Caki2 (cell line): ENCODE measurements at places on chromosomes 1 and 21. TPM values are rescaled to one million over a fixed set of nuclear protein-coding genes. Genes with fewer than 3 reads are reported as not detected.
A peak's percentile ranks its signal among the peaks of the same experiment; 100 is the strongest.

DNA sequence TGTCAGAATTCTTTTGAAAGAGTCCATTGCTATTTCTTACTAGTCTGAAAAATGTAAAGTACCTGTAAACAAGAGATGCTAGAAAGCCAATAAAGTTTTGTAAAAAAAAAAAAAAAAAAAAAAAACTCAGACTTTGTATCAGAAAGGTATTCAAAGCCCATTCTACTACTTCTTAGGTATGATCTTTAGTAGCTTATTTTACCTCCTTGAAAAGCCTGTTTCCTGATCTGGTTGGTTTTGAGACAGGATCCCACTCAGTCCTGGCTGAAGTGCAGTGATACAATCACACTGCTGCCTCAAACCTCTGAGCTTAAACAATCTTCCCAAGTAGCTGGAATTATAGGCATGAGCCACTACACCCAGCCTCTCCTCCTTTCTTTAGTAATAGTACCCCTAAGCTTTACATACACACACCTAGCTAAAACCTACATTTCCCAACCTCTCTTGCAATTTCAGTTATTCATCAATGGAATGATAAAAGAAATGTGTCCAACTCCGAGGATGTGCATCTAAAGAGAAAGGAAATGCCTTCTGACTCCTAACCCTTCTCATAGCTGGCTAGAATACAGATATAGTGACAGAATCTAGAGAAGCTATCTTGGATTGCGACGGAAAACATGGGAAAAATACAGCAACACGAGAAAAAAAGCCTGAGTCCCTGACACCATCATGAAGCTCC lies 30.6 kb downstream of the EPS15 start:
- DNase-seq = no peak

GRCh38 chr1:217484871-217485270 lies 146.0 kb downstream of the GPATCH2 start:
- no peak for DNase-seq

GRCh38 chr1:212396638-212397037 lies 18.0 kb downstream of the PACC1 start:
- DNase-seq = peak; percentile 26

GRCh38 chr1:82901561-82901960 lies 1097.4 kb downstream of the TTLL7 start:
- DNase-seq = no peak

GRCh38 chr21:45551316-45551715 lies 9.1 kb upstream of the SLC19A1 start:
- peak; percentile 73 for DNase-seq

Gene EXO1
- total RNA-seq = 30.5 and 32.4 TPM in 2 replicates

GRCh38 chr1:176800978-176801513 lies 338.1 kb downstream of the PAPPA2 start:
- DNase-seq = no peak

DNA sequence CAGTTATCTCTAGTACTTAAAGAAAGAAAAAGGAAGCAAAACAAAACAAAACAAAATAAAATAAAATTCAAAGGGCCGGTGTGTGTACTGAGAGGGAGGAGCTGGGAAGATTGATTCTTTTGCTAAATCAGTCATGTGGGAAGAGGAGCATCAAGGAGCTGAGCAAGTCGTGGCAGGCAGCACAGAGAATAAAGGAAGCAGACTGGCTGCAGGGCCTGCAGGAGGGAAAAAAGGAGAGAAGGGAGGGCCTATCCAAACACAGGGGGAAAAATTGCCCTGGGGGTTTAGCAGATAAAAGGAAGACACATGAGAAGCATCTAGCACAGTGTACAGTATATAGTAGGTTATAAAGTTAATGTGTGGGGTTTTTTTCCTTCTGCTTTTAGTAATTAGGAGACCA lies 27.6 kb downstream of the AGO4 start:
- DNase-seq = no peak

- DNase-seq = no peak
Measured at GRCh38 chr1:104125970-104126369, 376.3 kb downstream of the AMY1C start.

DNA sequence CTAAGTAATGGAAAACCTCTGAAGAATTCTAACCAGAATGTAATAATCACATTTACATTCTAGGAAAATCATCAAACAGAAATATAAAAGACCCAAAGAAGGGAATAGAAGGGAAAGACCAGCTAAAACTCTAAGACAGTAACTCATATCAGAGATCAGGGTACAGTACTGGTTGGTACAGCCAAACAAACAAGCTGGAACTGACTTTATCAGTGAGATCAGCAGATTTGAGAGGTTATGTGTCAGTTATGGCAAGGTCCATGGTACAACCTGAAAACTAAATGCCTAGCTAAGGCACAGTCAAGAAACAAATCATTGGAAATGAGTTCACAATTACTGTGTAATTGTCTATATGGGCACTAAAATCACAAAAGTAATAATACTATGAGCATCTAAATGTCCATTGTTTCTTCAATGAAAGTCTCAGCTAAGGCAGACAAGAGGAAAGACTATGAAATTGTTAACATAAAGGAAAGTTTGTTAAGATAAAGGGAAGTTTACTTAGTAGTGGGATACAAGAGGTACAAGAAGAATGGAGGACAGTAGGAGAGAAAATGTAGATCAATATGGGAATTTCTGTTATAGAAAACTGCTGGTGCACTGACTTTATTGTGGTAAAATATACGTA lies 75.8 kb downstream of the TRIM33 start:
- no peak for DNase-seq

Gene CYP4A22
- total RNA-seq = not detected in 2 replicates

DNA sequence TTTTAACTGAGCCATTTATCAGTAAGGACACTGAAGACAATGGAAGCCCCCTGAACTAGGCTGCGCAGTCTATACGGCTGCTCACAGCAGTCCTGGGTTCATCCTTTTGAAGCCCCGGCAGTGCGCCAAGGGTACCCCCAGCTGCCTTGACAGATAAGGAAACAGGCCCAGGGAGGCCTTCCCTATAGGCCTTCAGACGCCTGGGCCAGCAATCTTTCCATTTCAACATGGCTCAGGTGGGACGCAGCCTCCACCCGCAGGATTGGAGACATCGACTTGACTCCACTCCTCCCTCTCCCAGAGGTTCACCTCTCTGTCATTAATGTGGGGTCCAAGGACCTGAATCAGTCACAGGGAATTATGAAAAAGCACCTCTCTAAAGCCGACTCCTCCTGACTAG lies 2.8 kb upstream of the LYPD8 start:
- no peak for DNase-seq

DNA sequence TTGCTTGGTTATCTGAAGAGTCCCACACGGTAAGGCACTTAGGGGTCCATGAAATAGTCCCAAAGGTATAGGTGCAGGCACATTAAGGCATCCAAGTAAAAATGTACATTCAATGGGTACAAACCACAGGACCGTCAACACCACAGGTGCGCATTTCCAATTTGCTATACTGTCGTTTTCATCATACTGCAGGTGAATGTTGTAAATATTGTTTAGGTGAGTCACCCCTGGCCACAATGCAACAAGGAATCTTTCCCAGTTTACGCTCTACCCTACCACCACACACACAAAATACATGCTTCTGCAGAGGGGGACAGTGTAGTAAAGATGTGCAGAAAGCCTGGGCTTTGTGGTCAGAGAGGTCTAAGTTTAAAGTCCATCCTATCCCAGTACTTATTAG lies 13.7 kb downstream of the CADM3 start:
- no peak for DNase-seq

GRCh38 chr1:14010476-14010875 lies 310.5 kb downstream of the PRDM2 start:
- DNase-seq = no peak

DNA sequence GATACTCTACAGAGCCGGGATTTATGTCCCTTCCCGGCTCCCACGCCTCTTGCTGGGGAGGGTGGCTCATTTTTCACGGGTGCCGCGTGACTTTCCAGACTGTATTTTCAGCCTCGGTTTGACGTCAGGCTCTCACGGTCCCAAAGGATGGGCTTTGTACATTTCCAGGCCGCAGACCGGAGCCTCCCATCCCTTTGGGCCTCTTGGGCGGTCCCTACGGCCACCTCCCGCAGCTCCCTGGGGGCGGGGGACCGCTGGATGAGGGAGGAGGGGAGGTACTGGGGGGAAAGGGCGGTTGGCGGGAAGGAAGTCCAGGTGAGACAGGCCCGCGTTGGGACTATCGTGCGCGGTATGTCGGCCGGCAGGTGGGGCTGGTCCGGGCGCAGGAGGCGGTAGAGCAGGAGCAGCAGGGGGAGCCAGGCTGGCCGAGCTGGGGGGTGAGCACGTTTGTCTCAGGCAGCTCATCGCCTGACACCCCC lies 17.9 kb downstream of the UBL4B start:
- DNase-seq = no peak

GRCh38 chr1:221692643-221693042 lies 49.2 kb downstream of the DUSP10 start:
- no peak for DNase-seq

DNA sequence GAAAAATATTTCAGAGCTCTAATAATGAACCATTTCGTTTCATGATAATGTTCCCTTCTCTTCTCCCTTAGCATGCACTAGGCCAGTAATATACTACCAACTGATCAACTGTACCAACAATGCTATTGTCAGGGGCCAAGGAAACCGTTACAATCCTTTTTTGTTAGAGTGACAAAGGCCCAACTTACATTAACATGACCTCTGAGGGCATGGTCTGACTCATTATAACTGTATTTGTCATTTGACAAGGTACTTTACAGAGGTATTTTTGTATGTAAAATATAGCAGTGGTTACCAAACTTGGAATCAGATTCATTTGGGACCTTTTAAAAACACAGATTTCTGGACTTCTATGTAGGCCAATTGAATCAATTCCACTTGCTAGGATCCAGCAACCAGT lies 102.6 kb upstream of the RRP15 start:
- no peak for DNase-seq

Gene MOB3C
- 17.7 and 33.9 TPM in 2 replicates for total RNA-seq

DNA sequence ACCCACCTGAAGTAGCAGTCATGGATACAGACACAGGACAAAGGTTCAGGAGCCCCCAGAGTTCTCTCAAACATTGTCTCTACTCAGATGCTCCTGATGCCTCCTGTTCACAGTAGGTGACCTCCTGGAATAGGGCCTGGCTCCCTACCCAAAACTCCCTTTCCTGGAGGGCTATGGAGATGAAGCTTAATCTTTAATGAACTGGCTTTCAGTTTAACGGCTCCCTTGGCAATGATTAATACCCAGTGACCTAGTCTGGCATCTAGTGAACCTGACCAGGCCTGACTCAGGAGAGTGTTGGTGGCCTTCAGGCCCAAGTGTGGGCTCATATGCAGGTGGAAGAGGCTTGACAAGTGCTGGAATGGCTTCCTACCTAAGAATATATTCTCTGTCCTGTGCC lies 65.2 kb upstream of the TRABD2B start:
- DNase-seq = peak; percentile 70

DNA sequence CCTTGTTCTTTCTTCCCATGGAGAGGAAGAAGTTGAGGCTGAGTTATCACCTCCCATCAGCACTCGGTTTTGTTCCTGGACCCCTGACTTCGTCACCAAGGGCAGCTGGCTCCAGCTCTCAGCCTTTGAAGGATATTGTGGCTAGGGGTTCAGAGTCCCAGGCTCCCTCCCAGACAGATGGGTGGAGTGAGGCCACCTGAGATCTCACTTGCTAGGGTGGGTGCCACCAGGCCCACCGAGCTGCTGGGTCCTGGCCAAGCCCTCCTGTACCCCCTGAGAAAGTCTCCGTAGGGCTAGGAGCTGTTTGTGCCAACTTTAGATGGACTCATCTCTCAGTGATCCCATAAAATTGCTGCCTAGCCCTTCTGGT lies 6.9 kb downstream of the MX2 start:
- no peak for DNase-seq

- no peak for DNase-seq
Measured at GRCh38 chr1:29487291-29487690, 251.0 kb downstream of the PTPRU start.

GRCh38 chr1:85838238-85838637 lies 130.0 kb upstream of the ZNHIT6 start:
- DNase-seq = no peak

Gene LYPD8
- total RNA-seq = not detected in 2 replicates

- DNase-seq = no peak
Measured at GRCh38 chr21:32921632-32922230, 104.0 kb upstream of the OLIG2 start.

DNA sequence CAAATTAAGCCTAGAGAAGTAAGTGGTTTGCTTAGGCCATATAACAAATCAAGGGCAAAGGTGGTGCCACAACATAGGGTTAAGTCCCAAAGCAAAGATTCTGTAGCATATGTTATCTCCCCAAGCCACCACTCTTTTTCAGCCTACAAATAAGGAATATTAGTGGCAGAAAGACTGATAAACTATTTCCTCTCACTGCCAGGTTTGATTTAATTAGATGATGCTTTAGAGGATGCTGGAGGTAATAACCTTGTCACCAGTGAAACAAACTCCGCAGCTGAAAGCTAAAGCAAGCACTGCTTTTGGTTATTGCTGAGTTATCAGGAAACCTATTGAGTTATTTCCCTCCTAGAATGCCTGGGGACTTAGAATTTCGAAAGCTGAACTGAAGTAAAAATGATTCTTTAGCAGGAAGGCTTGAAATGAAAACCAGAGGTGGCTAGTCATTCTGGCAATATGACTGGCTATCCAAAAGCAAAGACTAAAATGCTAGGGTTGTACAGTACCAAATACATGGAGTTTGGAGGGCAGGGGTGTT lies 145.2 kb downstream of the SYT2 start:
- no peak for DNase-seq

GRCh38 chr21:17441370-17441769 lies 71.5 kb upstream of the CXADR start:
- no peak for DNase-seq

Gene PHC2
- 54.9 and 82.5 TPM in 2 replicates for total RNA-seq

DNA sequence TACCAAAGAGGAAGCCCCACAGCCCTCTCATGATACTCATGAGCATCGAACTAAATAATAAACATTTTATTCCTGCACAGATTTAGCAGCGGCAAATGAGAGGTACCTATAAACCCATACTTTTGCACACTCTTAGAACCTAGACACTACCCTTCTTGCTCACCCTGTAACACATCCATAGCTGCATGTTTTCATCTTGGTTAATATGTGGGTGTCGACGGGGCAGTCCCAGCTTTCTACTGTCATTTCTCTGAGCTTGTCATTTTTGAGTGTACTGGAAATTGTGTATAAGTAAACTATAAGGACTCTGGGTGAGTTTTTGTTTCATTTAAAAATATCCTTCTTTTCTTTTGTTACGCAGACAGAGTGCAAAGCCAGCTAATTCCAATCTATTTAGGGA lies 25.5 kb downstream of the OVGP1 start:
- no peak for DNase-seq

Gene TMEM125
- total RNA-seq = not detected in 2 replicates

DNA sequence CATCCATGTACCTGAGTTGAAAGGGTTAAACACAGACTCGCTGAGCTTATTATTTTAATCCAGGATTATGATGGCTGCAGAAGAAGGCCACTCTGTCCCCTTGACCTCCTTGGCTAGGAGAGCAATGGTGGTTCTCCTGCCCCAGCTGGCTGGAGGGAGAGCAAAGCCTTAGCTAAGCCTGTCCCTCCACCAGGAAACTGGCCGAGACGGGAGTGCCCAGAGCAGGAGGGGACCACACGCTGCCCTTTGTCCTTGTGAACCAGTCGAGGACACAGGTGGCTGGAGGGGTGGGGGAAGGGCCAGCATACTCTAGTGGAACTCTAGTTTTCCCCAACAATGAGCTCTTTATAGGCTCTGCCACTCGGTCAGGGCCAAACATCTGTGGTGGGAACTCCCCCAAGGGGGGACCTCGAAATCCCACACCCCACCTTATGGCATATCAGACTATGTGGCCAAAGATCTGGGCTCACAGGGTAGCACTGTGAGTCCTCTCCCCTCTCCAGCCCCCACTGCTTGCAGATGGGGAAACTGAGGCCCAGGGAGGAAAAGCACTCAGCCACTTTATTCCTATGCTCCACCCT lies 12.9 kb downstream of the KIAA1614 start:
- no peak for DNase-seq
